ENCODE measurements at places on chromosomes 5 and 9.
A peak's percentile ranks its signal among the peaks of the same experiment; 100 is the strongest.

GRCh38 chr9:133826289-133827085 lies 88.3 kb upstream of the SARDH start:
- H3K27ac ChIP-seq, result no peak overlapping the region
- no peak overlapping the region for H3K4me3 ChIP-seq
- DNase-seq, result no peak

- no peak overlapping the region for H3K27ac ChIP-seq
- peaks cover 11% of the 10 kb centered on the region for H3K4me1 ChIP-seq
- H3K4me3 ChIP-seq, result no peak overlapping the region
- DNase-seq, result no peak
- no peaks in the 10 kb centered on the region for H3K36me3 ChIP-seq
- no peaks in the 10 kb centered on the region for H3K27me3 ChIP-seq
Measured at GRCh38 chr5:75457691-75458090, 53.7 kb downstream of the CERT1 start.

DNA sequence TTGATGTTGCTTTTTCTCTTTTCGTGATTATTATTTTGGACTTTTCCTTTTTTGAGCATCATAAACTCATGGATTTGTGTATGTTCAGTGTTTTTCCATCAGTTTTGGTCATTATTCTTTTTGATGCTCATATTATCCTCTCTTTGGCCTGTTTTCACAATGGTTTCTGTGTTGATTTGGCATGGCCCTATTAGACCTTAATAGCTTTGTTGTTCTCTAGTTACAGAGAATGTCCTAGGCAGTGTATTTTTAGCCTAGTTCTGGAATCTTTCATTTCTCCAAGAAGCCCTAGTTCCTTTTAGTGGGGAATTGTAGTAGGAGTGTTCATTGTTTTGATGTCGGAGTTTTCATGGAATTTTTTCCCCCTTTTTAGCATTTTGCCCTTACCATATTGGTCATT lies 41.3 kb upstream of the ROPN1L start:
- H3K4me1 ChIP-seq, result no peaks in the 10 kb centered on the region
- H3K27ac ChIP-seq, result no peak overlapping the region
- H3K27me3 ChIP-seq, result no peaks in the 10 kb centered on the region
- no peak for DNase-seq
- no peaks in the 10 kb centered on the region for H3K36me3 ChIP-seq

GRCh38 chr5:169561893-169562292 lies 21.7 kb upstream of the SPDL1 start:
- no peak overlapping the region for H3K4me3 ChIP-seq
- no peaks in the 10 kb centered on the region for H3K36me3 ChIP-seq
- no peaks in the 10 kb centered on the region for H3K27me3 ChIP-seq

- no peak overlapping the region for H3K27ac ChIP-seq
- H3K4me3 ChIP-seq, result no peak overlapping the region
- no peaks in the 10 kb centered on the region for H3K36me3 ChIP-seq
- H3K27me3 ChIP-seq, result no peaks in the 10 kb centered on the region
- DNase-seq, result no peak
Measured at GRCh38 chr9:6113312-6113711, 97.9 kb upstream of the RANBP6 start.

DNA sequence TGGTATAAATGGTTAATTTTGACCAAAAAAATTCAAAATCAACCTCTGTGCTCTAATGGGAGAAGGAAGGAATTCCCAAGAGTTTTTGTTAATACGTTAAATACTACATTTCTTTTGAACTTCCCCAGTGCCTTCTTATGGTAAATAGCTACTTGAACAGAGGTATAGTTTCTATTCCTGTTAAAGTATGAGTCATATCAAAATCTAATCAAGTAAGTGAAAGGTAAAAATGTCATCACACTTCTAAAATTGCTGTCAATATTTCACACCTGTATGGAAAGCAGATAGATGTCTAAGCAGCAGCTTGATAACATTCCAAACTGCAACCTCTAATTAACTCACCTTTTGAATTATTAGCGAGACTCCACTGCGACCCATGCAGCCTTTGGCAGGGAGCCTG lies 214.1 kb upstream of the MEF2C start:
- no peak for DNase-seq
- H3K4me3 ChIP-seq, result no peak overlapping the region
- no peak overlapping the region for H3K27ac ChIP-seq
- H3K27me3 ChIP-seq, result no peaks in the 10 kb centered on the region
- no peaks in the 10 kb centered on the region for H3K36me3 ChIP-seq

GRCh38 chr9:35510754-35511428 lies 21.0 kb downstream of the RUSC2 start:
- no peaks in the 10 kb centered on the region for H3K4me1 ChIP-seq
- no peaks in the 10 kb centered on the region for H3K36me3 ChIP-seq
- no peak for DNase-seq
- H3K4me3 ChIP-seq, result no peak overlapping the region
- peak overlapping the region; percentile 72 for H3K27ac ChIP-seq

- H3K27me3 ChIP-seq, result no peaks in the 10 kb centered on the region
- no peaks in the 10 kb centered on the region for H3K36me3 ChIP-seq
- H3K4me1 ChIP-seq, result no peaks in the 10 kb centered on the region
- H3K27ac ChIP-seq, result no peak overlapping the region
- no peak overlapping the region for H3K4me3 ChIP-seq
Measured at GRCh38 chr5:27308153-27308552, 269.8 kb upstream of the CDH9 start.

DNA sequence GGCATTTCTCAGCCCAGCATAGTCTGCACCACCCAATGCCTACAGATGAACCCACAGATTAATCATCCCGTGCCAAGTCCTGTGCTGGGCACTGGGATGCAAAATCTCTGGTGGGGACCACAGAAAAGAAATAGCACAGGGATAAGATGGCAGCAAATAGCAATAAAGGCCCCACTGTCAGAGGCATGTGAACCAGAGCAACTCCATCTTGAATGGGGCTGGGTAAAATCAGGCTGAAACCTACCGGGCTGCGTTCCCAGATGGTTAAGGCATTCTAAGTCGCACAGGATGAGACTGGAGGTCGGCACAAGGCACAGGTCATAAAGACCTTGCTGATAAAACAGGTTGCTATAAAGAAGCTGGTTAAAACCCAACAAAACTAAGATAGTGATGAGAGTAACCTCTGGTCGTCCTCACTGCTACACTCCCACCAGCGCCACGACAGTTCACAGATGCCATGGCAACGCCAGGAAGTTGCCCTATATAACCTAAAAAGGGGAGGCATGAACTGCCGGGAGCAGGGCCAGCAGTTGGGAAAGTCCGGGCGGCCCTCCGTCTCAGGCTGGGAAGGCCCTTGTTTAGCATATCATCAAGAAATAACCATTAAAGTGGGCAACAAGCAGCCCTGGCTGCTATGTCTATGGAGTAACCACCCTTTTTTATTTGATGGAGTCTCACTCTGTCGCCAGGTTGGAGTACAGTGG lies 65.2 kb downstream of the C9orf50 start:
- no peak for DNase-seq
- no peaks in the 10 kb centered on the region for H3K36me3 ChIP-seq
- H3K27ac ChIP-seq, result no peak overlapping the region
- H3K27me3 ChIP-seq, result no peaks in the 10 kb centered on the region
- peaks cover 8% of the 10 kb centered on the region for H3K4me1 ChIP-seq

DNA sequence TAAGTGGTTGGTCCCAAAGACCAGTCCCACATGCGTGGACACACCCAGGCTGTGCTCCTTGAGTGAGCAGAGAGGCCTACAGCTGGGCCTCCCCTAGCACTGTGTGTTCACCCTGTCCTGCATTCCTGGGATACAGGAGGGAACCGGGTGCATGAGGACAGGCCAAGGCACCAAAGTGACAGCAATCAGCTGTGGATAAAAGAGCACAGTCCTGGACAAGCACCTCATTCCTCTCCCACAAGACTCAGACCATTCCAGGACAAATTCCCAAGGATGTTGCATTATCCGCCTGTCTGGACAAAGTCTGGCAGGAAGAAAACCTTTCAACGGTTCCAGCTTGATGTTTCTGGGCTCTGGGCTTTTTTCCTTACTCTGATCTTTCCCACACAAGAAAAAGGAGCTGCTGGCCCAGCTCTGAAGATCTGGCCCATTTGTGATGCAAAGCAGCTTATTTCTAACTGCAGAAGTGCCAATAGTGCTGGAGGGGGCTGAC lies 273.2 kb downstream of the ENC1 start:
- H3K4me1 ChIP-seq, result no peaks in the 10 kb centered on the region
- no peak overlapping the region for H3K27ac ChIP-seq
- no peaks in the 10 kb centered on the region for H3K36me3 ChIP-seq
- no peak overlapping the region for H3K4me3 ChIP-seq
- no peaks in the 10 kb centered on the region for H3K27me3 ChIP-seq
- no peak for DNase-seq

- no peaks in the 10 kb centered on the region for H3K27me3 ChIP-seq
- no peaks in the 10 kb centered on the region for H3K36me3 ChIP-seq
- no peaks in the 10 kb centered on the region for H3K4me1 ChIP-seq
- DNase-seq, result no peak
- no peak overlapping the region for H3K4me3 ChIP-seq
Measured at GRCh38 chr5:110032376-110032775, 342.6 kb downstream of the MAN2A1 start.

DNA sequence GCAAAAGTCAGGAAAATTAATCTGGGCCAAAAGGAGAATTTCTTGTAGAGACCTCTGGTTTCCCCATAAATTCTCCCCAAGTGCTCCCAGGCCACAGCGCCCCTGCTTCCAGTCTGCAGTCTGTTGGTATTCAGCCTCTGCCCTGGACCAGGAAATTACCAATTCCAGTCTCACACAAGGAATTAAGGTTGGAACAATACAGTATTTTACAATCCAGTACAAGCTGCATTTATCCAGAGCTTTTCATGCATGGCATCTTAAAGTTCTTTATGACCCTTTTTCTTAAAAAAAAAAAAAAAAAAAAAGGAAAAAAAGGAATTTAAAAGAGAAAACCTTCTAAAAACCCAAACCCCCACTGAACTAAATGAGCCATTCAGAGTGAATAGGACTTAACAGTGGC lies 139.6 kb upstream of the RANBP3L start:
- no peaks in the 10 kb centered on the region for H3K36me3 ChIP-seq
- DNase-seq, result no peak
- no peak overlapping the region for H3K27ac ChIP-seq
- H3K4me3 ChIP-seq, result no peak overlapping the region
- no peaks in the 10 kb centered on the region for H3K27me3 ChIP-seq

- no peak overlapping the region for H3K27ac ChIP-seq
- no peaks in the 10 kb centered on the region for H3K27me3 ChIP-seq
- H3K4me1 ChIP-seq, result no peaks in the 10 kb centered on the region
- no peak for DNase-seq
- no peak overlapping the region for H3K4me3 ChIP-seq
Measured at GRCh38 chr5:152061095-152061494, 136.4 kb upstream of the GLRA1 start.

DNA sequence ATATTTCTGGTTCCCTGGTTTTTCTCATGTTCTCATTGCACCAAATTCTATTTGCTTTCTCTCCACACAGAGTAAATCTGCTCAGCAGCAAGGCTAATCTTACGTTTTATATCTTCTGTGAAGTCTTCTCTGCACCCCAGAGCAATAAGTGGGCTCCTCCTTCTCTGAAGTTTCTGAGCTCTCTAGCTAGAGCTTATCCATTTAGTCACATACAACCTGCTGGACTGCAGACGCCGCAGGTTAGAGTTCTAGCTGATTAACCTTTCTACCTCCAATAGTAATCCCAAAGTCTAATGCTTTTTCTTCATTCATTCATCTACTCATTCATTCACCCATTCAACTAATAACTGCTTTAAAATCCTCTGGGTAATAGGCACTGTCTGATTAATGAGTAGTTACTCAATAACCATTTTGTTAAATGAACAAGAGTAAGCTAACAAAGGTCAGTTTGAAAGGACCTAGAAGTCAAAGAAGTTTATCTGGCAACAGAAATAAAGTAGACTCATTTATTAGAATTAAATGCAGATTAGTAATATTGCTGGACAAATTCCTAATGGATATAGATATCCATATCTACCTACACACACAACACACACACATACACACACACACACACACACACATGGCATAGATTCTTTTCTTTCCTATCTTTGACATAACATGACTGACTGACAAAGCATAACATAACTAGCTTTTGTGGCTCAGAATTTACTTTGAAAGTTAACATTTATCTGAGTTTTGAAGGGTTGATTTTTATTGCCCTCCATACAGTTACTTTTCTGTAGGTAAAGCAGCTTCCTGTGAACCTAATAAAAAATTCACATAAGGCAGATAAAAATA lies 984.6 kb upstream of the SEMA6A start:
- H3K4me1 ChIP-seq, result no peaks in the 10 kb centered on the region
- H3K36me3 ChIP-seq, result no peaks in the 10 kb centered on the region
- no peak overlapping the region for H3K4me3 ChIP-seq
- no peak overlapping the region for H3K27ac ChIP-seq
- no peaks in the 10 kb centered on the region for H3K27me3 ChIP-seq

DNA sequence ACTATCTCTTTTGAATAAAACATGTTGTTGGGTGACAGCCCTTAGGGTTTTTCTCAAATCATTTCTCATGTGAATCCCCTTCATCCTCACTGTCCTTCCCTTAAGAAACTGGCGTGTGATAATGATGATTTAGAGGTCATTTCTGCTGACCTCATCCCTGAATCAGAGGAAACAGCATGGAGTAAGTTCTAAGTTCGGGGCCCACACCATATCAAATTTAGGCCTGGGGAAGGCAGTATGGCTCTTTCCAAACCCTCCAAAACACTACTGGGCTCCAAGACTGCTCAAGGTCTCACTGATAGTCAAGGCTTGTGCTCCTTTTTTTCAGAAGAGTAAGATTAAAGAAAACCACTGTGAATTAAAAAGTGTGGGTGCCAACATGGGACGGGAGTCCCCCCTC lies 872 bp upstream of the SMIM3 start:
- H3K4me1 ChIP-seq, result peaks cover 3% of the 10 kb centered on the region
- H3K4me3 ChIP-seq, result peak overlapping the region; percentile 76
- H3K27me3 ChIP-seq, result no peaks in the 10 kb centered on the region
- no peak for DNase-seq
- H3K36me3 ChIP-seq, result no peaks in the 10 kb centered on the region
- peak overlapping the region; percentile 86 for H3K27ac ChIP-seq

DNA sequence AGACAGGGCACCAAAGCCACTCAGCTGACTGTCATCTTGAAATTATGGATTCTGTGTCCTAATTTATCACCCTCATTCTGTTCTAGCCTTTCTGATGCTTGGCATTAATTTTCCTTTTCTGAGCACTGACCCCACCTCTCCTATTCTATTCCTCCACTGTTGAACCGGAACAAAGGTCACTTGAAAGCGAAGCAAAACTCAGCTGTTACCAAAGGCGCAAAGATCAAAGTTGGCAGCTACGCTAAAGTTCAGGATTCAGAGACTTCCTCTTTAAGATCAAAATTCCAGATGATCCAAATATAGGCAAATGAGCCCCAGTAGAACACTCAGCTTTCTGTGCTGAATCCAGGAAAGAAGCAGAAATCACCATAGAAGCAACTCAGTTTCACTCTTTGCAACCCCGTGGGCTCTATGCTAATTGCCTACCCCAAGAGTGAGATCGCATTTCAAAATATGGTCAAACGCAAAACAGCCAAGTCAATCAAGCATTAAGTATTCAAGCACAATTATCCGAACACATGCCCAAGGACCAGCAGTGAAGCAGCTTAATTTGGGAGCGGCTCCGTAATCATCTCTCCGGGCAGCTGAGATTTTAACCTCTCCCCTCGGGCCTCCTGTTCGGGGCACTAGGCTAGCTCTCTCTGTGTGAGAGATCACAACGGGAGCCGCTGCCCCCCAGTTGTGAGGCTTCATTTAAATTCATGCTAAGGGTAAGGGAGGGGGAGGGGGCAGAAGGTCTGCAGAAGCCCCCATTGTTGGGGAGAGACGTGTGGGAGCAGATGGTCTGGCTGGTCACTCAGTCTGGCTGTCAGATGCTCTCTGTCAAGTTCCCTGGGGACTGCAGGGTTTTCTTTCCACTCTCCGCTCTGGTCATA lies 288.6 kb downstream of the ELAVL2 start:
- peak overlapping the region; percentile 8 for H3K4me3 ChIP-seq
- no peak for DNase-seq
- no peaks in the 10 kb centered on the region for H3K36me3 ChIP-seq
- H3K4me1 ChIP-seq, result no peaks in the 10 kb centered on the region

Measured in pancreas (tissue), 10 donors.